ENCODE measurements at places on chromosomes 4 and X. TPM values are rescaled to one million over a fixed set of nuclear protein-coding genes. Genes with fewer than 3 reads are reported as not detected.

Gene ARL9
- not detected for total RNA-seq

Gene SLIT2
- total RNA-seq = 3.3 TPM

DNA sequence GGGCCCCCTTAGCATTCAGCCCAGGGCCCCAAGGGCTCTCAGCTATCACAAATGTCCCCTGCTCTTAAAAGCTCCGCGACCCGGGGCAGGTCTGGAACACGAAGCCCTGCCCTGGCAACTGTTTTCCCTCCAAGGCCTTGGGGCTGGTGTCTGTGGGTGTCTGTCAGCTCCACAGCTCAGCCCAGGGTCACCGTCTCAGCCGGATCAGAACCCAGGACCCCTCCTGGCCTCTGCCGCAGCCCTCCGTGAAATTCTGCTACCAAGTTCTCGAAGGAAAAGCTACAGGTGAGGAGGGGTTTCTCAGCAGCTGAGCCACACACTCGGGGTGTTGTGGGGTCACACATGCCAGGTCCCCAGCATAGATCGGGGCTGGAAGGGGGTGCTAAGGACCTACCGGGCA, 61.2 kb downstream of the ACOX3 start:
- peak; percentile 26 for DNase-seq

Gene XAGE3
- not detected for total RNA-seq

Data from Peyer's patch (tissue), 4 donors.